SJSA1 (cell line): ENCODE measurements at places on chromosomes 11 and 22. TPM values are rescaled to one million over a fixed set of nuclear protein-coding genes. Genes with fewer than 3 reads are reported as not detected.

DNA sequence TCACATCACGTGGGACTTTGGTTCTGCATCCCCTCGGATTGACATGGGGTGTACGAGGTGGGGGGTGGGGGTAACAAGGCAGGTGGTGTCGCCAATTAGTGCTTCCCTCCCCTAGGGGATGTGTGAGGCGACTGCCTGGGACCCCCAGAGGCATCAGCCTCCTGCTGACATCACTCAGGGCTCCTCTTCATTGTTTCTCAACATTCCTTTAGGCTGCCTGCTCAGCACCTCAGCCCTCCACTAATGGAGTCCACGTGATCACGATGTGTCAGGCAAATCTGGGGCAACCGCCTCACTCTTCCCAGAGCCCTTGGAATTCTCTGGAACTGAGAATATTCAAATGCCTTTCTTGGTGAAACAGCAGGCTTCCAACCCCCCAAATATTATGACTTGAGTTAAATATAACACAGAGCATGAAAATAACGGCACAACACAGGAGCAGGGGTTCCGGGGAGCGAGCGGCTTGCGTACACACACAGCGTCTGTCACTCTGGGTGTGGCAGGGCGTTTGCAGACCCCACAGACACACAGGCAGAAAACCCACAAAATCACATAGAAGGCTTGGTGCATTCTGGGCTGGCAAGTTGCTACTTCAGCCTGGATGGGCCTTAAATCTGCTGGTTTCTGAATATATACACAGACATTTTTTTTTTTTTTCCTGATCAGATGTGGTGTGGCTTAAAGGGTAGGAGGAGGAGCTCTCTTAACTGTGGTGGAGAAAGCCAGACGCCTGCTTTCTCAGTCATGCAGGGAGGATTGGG lies 170.1 kb upstream of the CADM1 start:
- DNase-seq, result no peak

GRCh38 chr11:87137711-87138110 lies 100.0 kb downstream of the TMEM135 start:
- DNase-seq, result no peak

- DNase-seq, result no peak
Observed at GRCh38 chr11:10432493-10432892, 22.6 kb upstream of the AMPD3 start.

The SDF2L1 gene
- total RNA-seq, result 64.3 and 119 TPM in 2 replicates
